ENCODE measurements at places on chromosomes 6 and 20.

GRCh38 chr6:94462231-94462630, 1042.9 kb upstream of the EPHA7 start:
- no peak for DNase-seq

- no peak for DNase-seq
Observed at GRCh38 chr6:112466373-112467151, 119.4 kb downstream of the RFPL4B start.

DNA sequence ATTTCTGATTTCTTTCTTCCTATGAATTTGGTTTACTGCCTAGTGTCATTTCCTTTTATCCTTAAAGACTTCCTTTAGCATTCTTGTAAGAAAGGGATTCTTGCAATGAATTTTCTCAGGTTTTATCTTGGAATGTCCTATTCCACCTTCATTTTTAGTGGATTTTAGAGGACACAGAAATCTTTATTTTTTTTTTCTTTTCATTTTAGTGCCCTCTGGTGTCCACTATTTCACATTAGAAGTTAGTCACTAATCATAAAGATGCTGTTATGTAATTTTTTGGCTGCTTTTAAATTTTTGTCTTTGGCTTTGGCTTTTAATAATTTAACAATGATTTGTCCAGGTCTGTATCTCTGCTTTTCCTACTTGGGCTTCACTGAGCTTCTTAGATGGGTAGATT, 28.1 kb downstream of the LMBRD1 start:
- DNase-seq: no peak

- no peak for DNase-seq
Observed at GRCh38 chr6:119347466-119348095, 2.0 kb downstream of the MAN1A1 start.

DNA sequence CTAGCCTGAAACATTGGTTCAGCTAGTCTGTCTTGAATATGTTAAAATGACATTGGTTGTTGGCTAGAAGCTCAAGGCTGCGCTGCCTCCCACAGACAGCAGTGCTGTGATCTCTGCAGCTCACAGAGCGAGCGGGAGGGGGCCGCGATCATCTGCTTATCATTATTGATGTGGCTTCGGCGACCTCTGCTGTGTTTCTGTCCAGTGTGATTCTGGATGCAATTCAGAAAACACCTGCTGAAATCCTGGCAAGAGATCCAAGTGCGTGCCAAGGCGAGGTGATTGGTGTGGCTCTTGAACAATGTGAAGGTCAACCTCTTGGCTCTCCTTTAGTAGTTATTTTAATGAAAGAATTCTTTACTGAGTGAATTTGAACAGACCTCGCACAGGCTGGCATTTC, 142.3 kb upstream of the SASH1 start:
- DNase-seq: no peak

DNA sequence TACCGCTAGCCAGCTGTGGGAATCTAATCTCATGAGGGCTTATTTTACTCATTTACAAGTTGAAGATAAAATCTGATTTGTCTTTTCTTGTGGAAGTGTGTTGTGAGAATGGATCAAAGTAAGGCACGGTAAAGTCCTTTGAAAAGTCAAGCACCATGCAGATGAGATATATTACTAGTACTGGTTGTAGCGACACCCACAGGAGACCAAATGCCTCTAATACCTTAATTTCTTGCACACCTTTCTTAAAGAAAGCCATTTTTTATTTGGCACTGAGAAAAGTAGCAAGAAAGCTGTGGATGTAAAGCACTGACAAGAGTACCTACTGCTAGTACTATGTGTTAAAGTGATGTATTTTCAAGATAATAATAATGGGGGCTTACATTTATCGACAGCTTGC, 191.0 kb upstream of the MMS22L start:
- no peak for DNase-seq

GRCh38 chr6:22372922-22373321, 76.1 kb upstream of the PRL start:
- no peak for DNase-seq
